ENCODE measurements at places on chromosomes 16 and 17. TPM values are rescaled to one million over a fixed set of nuclear protein-coding genes. Genes with fewer than 3 reads are reported as not detected.

- DNase-seq = no peak
Observed at GRCh38 chr16:11264155-11264832, 4.8 kb downstream of the TNP2 start.

GRCh38 chr16:50635505-50636392 lies 45.4 kb downstream of the SNX20 start:
- DNase-seq = no peak

DNA sequence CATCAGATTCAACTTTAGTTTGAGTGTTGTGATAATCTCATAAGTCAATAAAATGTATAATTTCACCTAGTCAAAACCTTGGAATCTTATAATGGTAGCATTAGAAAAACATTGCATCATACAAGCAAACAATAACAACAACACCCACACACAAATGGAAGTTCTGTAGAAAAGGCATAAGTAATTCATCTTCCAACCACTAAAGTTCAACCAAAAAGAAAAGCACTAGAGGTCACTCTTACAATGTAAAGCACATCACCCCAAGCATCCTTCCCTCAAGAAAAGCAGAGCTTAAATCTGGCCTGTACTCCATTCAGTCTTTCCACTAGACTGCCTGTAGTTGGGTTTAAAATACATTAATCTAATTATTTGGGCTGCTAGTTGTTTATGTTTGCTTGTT lies 1.8 kb downstream of the CNTNAP4 start:
- DNase-seq = no peak

DNA sequence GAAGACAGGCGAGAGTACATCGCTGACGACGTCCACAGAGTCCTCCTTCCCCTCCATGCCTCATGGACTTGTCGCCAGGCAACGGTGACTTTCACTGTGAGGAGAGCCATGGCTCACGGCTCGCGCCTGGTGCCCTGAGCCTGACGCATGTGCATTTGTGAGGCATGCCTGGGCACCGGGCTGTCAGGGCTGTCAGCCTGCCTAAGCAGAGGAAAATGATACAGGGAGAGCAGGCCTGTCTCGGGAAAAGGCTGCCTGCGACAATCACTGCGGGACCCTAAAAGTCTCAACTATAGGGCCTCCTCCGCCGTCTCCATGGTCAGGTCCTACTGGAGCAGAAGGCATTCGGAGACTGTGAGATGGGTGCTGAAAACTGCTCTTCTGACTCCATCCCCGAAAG lies 135.5 kb upstream of the WSB1 start:
- no peak for DNase-seq

DNA sequence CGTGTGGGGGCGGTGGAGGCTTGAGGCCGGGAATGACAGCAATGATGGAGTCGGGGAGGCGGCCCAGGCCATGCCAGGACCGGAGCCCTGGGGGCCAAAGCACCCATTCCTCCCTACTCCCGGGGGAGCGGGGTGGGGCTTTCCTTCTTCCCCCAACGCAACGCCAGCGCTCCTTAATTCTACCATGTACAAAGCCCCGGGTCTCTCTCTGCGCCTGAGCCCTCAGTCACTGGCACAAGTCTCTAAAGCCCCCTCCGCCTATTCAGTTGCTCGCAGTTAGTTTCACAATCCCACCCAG lies 245 bp upstream of the RNF227 start:
- DNase-seq = no peak

- DNase-seq = no peak
Observed at GRCh38 chr16:77738706-77739558, 16.6 kb downstream of the NUDT7 start.

DNA sequence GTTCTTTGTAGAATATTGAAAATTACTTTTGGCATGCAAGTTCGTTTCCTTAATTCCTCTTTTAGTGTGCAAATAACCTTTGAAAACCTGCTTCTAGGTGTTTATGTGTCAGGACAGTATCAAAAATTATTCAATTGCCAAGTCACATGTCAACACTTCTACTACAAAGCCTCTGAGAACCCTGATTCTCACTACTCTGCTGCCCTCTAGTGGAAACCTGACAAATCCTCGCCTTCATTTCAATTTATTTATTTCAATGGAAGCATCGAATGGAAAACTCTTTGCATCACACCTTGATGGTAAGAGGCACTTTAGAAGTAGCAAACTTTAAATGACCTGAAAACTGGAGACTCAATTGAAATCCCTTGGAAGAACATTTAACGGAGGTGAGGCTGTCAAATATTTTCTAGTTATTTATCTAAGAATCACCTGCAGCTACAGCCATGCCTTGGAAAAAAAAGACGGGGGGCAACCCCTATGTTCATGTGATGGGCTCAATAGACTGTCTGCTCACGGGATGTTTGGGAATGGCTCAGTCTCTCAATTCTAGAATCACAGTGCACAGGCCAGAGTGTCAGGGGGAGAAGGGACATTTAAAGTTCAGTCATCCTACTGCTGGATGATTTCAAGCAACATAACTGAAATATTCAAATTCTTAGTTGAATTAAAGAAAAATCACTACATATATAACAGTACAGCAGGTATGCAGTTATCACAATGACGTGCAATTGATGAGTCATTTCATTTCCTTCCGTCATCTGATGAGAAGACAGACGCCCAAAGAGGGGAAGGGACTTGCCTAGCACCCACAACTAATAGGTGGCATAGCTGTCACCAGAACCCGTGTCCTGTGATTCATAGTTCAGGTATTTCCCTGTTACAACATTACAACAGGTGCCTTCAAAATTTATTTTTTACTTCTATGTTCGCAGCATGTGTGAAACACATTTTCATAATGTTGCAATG lies 563.9 kb downstream of the TOX3 start:
- DNase-seq = peak; percentile 63

GRCh38 chr16:81489547-81490267 lies 45.1 kb downstream of the CMIP start:
- DNase-seq = no peak

DNA sequence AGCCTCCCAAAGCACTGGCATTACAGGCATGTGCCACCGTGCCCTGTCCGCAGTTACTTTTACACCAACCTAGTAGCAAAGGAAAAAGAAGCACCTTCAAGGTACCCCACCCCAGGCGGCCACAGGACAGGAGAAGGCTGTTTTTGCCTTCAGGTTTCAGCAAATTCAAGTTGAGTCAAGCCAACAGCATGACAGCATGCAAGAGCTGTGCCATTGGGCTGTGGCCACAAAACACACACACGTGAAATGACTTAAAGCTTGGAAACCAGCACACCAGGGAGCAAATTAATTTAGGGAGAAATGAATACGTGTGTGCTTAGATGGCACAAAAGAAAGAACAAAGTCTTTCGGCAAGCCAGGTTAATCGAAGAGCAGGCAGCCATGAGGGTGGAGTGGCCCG lies 39.7 kb downstream of the ERCC4 start:
- DNase-seq = no peak

DNA sequence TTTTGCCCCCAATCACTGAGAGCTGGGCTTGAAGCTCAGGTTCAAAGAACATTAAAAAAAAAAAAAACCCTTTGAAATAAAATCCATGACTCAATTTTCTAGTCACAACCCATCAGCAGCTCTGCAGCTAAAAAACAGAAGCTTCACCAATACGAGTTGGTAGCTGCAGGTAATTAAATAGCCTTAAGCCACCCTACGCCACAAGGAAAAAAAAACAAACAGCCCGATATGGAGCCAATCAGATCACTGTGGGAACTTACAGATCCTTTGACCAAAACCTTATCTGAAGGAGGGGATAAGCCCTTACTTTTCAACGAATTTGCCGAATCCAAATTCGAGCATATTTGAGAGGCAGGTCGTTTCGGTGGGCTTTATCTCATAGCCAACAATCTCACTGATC lies 69.3 kb downstream of the DNAH3 start:
- no peak for DNase-seq

- DNase-seq = peak; percentile 63
Observed at GRCh38 chr17:29112771-29113295, 67.4 kb downstream of the MYO18A start.

DNA sequence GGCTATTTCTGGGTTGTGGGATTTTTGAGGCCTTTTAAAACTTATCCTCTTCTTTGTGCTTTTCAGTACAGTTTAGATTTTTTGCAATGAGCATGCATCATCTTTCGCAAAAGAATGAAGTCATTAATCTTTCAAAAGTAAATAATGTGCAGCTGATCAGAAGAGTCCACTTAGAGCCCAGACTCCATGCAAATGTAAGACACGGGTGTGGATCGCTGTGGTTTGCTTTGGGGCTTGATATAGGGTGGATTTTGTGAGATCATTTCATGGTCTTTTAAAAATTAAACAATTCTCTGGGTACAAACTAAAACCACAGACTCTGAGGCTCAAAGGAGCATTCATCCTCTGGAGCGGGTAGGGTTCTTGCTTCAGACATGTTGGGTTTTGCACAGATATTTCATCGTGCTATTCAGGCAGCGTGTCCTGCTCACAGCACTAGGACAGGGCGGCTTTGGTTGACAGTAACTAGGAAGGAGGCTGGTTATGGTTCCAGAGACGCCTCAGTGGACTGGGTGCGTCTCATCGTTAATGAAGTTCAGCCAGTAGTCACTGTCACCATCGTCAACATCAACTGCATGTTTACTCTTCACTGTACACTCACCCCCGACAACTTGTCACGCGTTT lies 129.4 kb upstream of the PLCG2 start:
- no peak for DNase-seq

GRCh38 chr16:30112197-30113030 lies 923 bp downstream of the GDPD3 start:
- DNase-seq = peak; percentile 38

DNA sequence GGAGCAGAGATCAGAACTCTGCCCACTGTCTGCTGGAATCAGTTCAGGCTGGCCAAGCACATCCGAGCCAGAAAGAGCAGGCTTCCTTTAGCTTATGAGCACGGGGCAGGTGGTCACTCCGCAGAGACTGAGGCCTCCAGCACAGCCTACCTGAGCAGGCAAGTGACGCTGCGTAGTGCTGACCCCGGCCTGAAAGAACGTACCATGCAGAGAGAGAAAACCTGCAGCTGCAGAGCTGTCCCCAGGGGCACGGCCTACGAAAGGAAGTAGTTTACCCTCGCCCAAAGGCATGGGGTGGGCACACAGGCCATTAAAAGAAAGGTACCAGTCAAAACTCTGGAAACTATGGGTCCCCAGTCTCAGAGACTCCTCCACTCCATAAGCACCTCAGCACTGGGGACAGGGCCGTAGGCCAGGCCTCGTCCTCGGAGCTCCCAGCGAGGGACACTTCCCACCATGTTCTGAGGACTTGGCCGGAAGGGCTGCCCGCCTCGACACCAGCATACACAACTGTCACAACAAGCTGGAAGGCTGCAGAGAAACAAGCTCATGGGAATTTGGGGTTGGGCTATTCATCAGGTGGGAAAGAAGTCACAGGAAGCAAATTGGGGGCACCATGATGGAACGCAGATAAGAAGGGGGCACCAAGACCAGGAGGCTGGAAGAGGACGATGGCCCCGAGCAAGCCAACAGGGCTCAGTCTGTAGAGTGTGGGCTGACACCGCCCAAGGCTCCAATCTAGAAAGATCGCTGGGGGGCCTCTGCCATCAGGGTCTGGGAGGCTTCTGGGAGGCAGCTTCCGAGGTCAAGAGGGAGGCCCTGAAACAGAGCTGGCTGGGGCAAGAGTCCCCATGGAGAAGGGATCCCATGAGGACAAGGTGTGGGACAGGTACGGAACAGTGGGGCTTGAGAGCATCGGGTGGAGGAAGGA lies 21.2 kb downstream of the MEAK7 start:
- DNase-seq = no peak

DNA sequence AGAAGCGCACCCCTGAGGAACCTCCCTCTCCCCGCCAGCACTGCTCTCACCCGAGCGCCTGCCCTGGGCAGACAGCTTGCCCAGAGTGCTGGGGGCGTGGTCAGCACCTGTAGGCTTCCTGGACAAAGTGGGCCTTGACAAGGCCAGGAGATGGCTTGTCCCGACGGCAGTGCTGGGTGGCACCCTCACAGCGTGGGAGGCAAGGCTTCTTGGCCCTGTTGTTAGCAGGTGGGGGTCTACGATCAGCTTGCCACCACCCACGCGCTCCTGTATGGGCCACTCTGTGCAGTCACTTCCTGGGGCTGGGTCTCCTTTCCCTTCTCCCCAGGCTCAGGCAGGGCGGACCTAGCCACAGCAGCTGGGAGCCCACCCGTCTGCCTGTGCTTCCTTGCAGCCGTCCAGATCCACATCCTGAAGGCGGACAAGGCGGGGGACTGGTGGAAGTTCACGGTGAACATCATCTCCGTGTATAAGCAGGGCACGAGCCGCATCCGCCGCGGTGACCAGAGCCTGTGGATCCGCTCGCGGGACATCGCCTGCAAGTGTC lies 218.0 kb downstream of the NTN1 start:
- DNase-seq = no peak

- no peak for DNase-seq
Observed at GRCh38 chr16:2157480-2158261, 2.1 kb downstream of the TRAF7 start.

GRCh38 chr16:30485818-30486436 lies 13.4 kb downstream of the ITGAL start:
- no peak for DNase-seq

DNA sequence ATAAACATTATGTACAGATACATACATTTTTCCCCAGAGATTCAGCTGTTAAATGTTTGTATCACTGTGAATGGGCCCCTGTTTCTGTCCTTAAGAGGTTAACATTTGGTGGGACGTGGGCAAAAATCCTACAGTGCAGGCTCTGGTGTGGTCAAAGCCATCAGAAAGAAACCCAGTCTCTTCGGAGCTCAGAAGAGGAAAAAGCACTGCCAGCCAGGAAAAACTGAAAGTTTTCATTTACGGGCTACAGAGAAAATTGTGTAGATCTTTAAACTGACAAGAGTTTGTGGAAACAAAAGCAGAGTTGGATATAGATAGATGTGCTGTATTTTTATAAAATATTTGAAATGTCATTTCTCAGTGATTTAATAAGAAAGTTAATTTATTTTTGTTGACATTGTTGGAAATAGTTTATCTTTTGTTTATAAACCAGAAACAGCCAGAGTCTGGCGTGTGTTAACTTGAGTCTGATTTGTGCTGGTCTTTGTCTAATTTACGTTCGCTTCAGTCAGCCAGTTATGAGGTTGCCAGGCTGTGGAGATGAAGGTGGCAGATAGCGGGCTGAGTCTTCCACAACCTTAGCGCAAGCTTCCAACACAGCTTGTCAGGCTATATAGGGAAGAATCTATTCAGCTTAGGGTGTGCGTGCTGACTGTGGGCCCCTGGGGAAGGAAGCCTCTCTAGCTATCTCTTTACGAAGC lies 9.5 kb upstream of the TEKT3 start:
- peak; percentile 38 for DNase-seq

DRC3 gene
- total RNA-seq = 6.7 TPM

ODAD4 gene
- 1.6 TPM for total RNA-seq

TEKT1 gene
- total RNA-seq = not detected

MT1E gene
- total RNA-seq = 137 TPM

SLC35B1 gene
- total RNA-seq = 35.3 TPM

CHST6 gene
- 0.20 TPM for total RNA-seq

COPZ2 gene
- 39.3 TPM for total RNA-seq

COG4 gene
- 59.7 TPM for total RNA-seq

ZNF207 gene
- total RNA-seq = 131 TPM

DNAJA2 gene
- total RNA-seq = 62.8 TPM

AP1G1 gene
- 98.1 TPM for total RNA-seq

NOS2 gene
- 0.12 TPM for total RNA-seq

HOXB4 gene
- total RNA-seq = 6.4 TPM

TMEM238L gene
- total RNA-seq = 7.5 TPM

All from mucosa of gallbladder (tissue), 1 donor.